ENCODE measurements at places on chromosomes 7 and 10.

- no peak for DNase-seq
These were observed 69.6 kb downstream of the AKAP9 start for GRCh38 chr7:92010215-92010614.

DNA sequence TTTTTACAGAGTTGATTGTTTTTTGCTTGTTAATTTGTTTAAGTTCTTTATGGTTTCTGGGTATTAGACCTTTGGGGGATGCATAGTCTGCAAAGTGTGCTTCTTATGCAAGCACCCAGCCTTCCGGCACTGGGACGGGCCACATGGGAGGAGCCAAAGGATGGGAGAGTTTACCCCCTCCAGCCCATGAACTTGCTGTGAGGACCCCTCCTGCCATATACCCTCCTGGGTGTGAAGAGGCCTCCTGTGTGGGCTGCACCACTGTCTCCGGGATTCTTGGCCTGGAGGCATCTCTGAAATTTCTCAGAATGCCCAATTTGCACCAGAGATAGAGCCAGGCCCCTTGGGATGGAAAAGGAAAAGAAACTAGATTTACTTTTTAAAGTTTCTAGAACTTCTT, 150.7 kb downstream of the MGMT start:
- no peak for DNase-seq

- DNase-seq, result no peak
These were observed 48.6 kb downstream of the CRTAC1 start for GRCh38 chr10:97981816-97982215.

DNA sequence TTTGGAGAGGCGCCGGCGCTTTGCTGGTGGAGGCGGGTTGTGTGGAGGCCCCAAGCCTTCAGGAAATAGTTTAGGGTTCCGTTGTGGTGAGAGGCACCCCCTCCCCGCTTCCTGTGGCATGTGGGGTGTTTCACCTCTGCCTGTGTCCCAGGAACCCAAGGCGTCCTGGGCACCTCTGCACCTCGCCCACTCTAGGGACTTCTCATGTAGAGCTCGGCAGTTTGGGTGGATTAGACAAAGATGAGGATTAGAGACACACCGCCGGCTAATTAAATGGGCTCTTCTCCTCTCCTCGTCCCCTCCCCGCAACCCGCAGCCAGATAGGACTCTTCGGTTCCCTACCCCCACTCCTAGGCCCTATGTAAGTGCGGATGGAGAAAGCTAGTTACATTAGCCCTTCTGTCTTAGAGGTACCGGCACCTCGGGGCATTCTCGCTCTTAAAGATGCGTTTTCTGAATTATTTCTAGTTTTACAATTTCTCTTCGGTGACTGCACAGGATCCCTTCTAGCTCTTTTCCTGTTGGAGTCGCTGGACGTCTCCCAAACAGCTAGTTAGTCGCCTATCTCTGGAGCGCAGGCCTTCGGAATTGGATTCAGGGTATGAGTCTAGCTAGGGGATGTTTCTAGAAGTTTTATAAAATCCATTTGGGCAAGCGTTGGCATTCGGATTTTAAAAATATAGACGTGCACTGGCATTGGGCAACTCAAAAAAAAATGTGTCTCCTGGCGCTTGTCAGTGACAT, 7.8 kb downstream of the PTF1A start:
- DNase-seq, result no peak

DNA sequence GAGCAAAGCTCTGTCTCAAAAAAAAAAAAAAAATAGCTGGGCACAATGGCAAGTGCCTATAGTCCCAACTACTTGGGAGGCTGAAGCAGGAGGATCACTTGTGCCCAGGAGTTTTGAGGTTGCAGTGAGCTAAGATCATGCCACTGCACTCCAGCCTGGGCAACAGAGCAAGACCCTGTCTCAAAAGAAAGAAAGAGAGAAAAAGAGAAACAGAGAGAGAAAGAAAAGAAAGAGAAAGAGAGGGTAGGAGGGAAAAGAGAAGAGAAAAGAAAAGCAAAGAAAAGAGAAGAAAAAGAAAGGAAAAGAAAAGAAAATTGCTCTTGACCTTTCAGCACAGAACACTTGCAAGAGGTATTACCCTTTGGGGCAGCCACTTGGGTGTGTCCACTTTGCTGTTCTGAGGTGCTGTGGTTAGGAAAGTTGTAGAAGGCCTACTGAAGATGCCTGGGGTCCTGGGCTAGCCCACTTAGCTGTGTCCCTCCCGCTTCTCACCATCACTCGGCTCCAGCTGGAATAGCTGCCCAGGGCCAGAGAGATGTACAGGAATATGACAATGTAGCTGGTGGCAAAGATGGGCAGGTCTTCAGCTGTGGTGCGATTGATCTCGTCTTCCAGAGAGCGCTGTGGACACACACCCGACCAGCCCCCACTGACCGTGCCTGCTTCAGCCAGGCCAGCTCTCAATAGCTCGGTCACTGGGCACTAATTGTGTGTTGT, 5.6 kb downstream of the NPC1L1 start:
- no peak for DNase-seq

DNA sequence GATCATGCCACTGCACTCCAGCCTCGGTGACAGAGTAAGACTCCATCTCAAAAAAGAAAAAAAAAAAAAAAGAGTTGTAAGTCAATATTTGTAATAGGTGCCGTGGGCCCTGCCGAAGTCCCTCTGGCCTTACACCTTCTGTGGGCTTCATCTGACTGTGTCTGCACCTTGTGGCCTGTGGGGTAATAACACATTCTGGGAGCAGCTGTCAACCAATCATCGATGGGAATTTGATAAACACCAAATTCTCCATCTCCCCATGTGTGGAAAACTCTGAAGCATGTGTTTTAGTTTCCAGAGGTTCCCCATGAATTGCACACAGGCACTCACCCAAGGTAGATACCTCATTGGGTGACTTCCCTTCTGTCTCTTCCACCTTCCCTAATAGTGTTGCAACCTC, 10.8 kb downstream of the ZNF394 start:
- DNase-seq, result no peak

DNA sequence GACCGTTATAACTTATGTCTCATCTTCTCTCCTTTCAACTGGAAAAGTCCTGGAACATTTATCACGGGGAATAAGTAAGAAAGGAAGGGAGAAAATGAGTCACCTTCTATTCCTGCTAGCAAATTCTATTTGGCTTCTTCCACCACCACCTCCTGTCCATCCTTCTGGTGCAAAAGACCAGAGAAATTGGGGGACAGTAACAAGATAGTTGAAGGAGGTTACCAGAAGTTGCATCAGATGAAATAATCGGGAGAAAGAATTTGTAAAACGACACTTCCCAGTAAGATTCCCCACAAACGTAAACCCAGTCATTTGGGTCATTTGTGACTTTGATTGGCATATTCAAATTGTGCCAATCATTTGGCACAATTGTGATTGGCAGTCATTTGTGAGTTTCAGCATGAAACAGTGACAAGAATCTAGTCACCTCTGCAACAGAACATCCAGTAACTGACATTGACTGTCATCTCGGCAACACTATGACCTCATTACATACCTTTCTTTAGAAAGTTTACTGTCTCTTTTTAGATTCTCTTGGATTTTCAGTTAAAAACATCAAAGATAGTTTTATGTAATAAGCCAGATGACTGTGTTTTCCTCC, 51.3 kb upstream of the PIK3CG start:
- DNase-seq, result no peak
